Activated T-cell treated with anti-CD3 and anti-CD28 coated beads for 24 hours (primary cell): ENCODE measurements at places on chromosomes 5 and 9.

DNA sequence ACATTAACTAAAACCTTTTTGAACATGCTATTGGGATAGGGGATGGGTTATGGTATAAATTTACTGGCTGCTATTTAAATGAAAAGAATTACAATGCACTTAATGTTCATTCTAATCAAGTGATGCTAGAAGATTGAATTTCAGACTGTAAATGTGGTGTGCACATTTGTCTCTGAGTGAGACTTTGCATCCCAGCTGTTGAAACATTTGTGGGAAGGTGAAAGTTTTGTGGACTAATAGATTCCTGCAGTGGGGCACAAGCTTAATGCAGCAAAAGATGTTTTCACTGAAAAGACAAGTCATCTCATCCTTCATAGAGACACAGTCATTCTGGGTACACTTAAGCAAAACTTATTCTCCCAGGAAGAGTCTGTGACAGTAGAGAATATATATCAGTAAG is 323.6 kb downstream of the NFIB start:
- no peak for DNase-seq

- DNase-seq = no peak
These were observed 92.0 kb downstream of the PHF2 start for GRCh38 chr9:93668261-93668871.

- no peak for DNase-seq
These were observed 297.3 kb upstream of the RASA1 start for GRCh38 chr5:86970361-86970760.

GRCh38 chr9:6644346-6645104 is 1.0 kb downstream of the GLDC start:
- no peak for DNase-seq

DNA sequence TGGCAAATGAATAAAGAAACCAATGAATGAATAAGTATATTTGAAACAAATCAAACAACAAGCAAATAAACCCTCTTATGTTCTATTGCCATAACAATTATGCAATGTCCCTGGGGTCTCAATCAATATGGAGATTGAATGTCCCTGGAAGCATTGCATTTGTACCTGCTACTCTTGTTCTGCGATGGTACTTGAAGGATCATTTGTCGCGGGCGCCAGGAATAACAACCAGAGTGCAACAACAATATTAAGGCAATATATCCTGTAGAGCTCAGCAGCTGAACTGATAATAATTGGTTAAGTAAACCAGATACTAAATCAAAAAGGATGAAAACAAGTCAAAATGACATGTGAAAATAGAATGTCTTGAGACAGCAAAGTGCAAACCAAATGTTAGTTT is 1001.9 kb upstream of the NUDT12 start:
- no peak for DNase-seq

DNA sequence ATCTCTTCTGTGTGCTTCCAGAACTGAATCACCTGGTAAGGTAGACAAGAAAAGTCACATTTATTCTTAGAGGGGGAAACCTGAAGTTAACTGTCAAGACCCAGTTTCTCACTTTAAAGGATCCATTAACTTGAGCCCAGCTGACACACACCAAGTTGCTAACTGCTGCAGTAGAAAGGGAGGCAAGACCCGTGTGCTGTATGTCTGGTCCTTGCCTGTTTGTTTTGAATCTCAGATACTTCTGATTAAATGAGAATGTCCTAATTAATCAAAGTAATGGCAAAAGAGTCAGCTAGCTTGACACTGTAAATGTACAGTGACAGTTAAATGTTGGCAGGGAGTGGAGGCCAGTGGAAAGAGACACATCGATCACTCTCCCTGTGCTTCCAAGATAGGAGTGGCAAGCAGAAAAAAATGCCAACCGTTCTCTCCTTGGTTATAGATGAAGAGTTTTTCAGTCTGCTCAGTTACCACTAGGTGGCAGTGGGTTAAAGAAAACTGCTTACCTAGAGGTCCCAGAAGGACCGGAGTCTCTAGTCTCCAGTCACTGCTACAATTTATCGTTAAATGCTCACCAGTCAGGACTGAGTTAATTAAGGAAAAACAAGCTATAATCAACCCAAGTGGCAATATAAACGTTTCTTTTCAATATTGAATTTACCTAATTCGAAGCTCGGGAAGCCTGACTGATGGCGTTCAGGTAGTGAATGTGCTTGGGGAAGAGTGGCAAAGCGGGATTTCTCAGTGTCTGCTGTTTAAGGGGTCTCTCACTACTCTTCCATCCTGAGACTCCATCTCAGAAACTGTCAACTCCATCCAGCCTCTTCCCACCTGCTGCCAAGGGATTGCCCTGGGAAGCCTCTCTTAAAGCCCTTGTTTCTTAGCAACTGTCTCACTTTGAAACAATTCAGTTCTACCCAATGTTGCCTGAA is 18.4 kb downstream of the LSM11 start:
- DNase-seq = no peak

GRCh38 chr9:122827761-122828093 is 661 bp downstream of the PDCL start:
- no peak for DNase-seq

- DNase-seq = no peak
These were observed 72.6 kb upstream of the CYLC2 start for GRCh38 chr9:102922526-102922925.

GRCh38 chr5:174491265-174491664 is 233.1 kb upstream of the MSX2 start:
- DNase-seq = no peak

GRCh38 chr5:175493726-175494125 is 15.4 kb downstream of the SFXN1 start:
- no peak for DNase-seq

- DNase-seq = no peak
These were observed 48.1 kb upstream of the PCSK1 start for GRCh38 chr5:96481009-96481786.

DNA sequence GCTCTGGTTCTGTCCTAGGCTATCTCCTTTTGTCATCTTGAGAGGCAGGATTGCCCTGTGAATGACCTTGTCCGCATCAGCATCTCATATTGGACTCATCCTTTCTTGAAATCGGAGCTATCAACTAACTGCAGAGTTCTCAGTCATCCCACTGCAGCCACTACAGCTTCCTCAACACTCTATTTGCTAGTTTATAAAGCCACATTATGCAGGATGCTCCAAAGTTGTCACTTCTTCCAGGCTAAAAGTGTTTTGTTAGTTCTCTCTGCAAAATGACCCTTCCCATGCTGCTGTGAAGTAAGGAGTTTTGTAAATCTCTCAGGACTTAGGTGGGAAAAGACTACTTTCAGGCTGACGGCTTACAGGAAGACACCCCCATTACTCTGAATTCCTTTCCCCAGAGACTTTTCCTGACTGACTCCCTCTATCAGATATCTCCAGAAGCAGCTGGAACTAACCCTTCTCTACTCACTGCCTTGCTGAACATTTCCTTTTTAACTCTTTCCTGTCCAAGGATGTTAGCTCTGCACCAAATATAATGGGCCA is 257.6 kb downstream of the NFIB start:
- no peak for DNase-seq

- DNase-seq = no peak
These were observed 14.4 kb downstream of the GPSM1 start for GRCh38 chr9:136341769-136342168.

GRCh38 chr5:150422758-150423157 is 10.0 kb upstream of the CD74 start:
- no peak for DNase-seq

GRCh38 chr5:51095486-51095885 is 287.8 kb upstream of the ISL1 start:
- DNase-seq = no peak

DNA sequence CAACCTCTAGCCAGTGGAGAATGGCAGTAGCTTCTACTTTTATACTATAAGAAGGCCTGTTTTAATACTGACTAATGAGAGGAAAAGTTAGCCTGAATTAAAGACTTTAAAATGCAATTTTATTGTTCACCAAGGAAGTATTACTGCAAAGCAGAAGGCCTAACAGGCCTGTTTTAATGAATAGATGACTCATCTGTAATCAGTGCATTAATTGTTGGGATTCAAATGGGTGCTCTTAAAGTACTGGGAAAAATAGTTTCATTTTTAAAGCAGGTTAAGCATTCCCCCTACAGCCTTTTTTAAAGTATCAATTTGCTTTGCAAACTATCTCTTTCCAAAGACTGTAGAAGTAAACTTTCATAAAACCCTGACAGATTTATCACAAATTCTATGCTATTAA is 147.7 kb downstream of the SIL1 start:
- DNase-seq = no peak

- DNase-seq = no peak
These were observed 742.9 kb downstream of the TLR4 start for GRCh38 chr9:118446943-118447639.

- DNase-seq = no peak
These were observed 574.8 kb downstream of the PSAT1 start for GRCh38 chr9:78871452-78872331.

DNA sequence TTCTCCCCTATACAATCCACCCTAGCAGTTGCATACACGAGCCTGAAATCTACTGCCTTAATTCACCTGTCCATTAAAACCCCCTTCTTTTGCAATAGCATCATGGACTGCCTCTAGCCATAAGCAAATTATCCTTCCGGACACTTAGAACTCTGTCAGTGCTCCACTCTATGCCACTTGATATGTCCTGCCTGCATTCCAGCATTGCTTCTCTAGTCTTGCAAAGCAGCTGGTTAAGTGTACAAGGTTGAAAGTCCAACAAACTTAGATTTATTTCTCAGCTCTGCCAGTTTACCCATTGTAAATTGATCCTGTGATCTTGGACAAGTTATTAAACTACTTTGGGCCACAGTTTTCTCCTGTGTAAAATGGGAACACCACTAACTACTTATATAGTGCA is 197.9 kb downstream of the EPB41L4A start:
- no peak for DNase-seq

- DNase-seq = no peak
These were observed 386.8 kb downstream of the TRIM36 start for GRCh38 chr5:114782869-114783268.

DNA sequence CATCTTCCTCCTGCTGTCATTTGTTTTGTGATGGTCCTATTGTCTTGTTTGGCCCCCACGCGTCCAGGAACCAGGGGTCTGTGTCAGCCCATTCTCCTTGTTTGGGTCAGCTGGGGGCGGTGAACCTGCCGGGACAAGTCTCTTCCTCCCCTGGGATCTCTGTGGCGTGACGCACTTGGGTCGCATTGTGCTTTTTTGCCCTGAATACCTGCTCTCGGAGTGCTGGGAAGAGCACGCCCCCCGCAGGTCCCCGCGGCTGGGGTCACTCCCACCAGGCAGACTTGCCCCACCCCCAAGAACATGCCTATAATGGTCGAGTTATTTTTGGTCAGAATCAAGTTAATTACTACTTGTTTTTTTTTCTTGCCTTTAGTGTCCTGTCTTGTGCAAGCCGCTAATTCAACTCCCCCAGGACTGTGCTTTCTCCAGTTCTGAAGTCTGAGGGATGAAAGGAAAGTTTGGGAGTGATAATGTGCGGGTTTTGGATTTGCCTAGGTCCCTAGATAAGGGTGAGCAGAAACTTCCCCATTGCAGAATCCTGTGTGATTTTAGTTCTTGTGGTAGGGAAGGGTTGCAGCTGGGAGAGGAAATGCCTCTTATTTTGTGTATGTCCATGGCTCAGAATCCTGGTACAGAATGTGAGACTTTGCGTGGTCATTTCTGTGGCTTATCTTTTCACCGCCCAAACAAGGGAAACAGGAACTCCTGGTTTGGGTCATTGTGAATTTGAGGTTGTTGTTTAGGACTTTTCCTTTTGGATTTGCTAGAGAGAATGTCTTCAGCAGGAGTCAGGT is 789 bp downstream of the ACER2 start:
- no peak for DNase-seq

DNA sequence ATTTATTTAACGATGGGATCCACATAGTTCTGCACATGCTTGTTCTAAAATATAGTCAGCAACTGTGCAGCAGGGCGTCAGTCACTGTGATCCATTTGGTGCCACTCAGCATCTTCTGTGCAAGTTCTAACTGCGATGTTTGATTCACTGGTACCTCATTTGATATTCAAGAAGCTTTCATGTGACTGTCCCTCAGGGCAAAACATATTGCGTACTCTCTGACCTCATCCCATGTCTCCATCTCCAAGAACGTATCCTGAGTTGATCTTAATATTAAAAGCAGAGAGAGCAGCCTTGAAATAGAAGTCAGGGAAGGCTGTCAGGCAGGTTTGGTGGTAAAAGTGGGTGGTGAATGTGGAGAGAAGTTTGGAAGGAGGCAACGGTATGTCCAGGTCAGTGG is 116.5 kb upstream of the ATP10B start:
- DNase-seq = no peak

GRCh38 chr9:70080481-70081119 is 37.0 kb downstream of the MAMDC2 start:
- DNase-seq = no peak

- no peak for DNase-seq
These were observed 935 bp upstream of the MSX2 start for GRCh38 chr5:174723315-174723978.

- DNase-seq = no peak
These were observed 1.9 kb upstream of the SMC2 start for GRCh38 chr9:104092192-104092591.

GRCh38 chr5:72452515-72453245 is 54.5 kb downstream of the ZNF366 start:
- no peak for DNase-seq

GRCh38 chr9:99027443-99027842 is 77.5 kb upstream of the TGFBR1 start:
- DNase-seq = no peak

GRCh38 chr5:149039506-149039905 is 23.4 kb downstream of the SH3TC2 start:
- DNase-seq = no peak

- no peak for DNase-seq
These were observed 159.8 kb upstream of the MVB12B start for GRCh38 chr9:126166866-126167265.

- no peak for DNase-seq
These were observed 25.1 kb upstream of the TBC1D2 start for GRCh38 chr9:98280574-98280973.

DNA sequence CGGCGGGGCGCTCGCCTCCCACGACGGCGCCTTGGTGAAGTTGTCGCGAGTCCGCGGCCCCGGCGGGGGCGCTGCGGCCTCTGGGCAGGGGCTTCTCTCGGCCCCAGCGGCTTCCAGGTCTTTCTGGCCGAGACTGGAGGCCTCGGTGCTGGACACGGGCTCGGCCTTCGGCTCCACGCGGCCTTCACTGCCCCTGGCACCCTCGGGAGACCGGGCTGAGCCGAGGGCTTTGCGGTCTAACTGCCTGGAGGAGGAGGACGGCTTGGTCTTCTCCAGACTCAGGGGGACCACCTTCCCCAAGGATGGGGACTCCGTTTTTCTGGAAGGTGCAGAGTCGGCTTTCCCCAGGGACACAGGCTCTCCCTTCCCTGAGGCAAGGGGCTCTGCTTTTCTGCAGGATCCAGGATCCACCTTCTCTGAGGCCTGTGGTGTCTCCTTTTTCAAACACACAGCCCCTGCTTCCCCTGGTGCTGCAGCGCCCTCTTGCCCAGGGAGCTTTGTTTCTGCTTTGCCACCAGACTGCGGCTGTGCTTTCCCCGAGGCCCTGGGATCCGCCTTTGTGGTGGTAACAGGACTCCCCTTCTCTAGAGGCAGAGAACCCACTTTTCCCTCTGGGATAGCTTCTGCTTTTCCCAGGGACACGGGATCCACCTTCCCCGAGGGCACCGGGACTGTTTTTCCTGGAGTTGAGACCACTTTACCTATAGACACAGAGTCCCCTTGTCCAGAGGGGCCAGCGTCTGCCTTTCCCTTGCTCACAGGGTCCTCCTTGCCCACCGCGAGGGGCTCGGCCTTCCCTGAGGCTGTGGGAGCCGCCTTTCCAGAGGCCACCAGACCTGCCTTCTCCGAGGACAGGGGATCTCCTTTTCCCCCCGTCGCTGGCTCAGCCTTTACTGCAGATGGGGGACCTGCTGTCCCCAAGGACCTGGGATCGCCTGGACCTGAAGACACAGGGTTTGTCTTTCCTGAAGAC is 12.3 kb downstream of the GPRIN1 start:
- DNase-seq = no peak

GRCh38 chr9:127423476-127423933 is 677 bp upstream of the ZNF79 start:
- no peak for DNase-seq
